ENCODE measurements at places on chromosomes 1 and 21.

DNA sequence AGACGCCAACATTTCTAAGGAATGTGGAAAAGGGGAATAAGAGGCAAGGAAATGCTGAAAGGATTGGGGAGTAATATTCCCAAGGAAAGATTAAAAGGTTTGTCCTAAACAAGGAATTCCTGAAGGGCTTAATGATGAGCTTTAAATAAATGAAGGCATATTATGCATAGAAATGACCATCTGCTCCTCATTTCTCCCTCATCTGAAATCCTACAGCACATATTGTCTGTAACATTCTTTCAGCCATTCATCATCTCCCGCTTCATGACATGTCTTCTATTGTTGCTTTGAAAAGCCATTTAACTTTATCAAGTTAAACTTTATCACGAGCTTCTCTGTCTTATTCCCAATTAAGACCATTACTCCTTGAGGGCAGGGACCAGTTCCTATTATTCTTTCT lies 608.7 kb upstream of the PLXNA2 start:
- no peak for DNase-seq

DNA sequence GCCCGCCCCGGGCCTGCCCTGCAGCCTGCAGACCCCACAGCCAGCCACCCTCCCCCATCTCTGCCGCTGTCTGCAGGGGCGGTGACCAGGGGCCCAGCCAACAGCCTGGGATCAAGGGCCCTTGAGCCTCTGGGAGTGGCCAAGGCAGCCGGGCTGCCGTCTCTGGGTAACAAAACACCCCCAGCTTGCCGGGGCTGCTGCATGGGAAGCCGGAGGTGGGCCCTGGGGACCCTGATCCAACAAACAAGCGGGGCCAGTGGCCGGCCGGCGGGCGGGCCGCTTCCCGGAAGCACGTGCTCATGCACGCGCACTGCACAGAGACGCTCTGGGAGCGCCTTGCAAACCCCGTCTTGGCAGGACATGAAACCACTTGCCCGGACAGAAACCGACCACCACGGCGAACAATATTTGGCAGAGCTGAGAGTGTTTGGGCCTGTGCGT lies 13.2 kb downstream of the MEGF6 start:
- DNase-seq: peak; percentile 29

- no peak for DNase-seq
Observed at GRCh38 chr1:162222014-162222413, 152.5 kb downstream of the NOS1AP start.

GRCh38 chr1:218658899-218659298 lies 313.8 kb downstream of the TGFB2 start:
- DNase-seq: no peak

DNA sequence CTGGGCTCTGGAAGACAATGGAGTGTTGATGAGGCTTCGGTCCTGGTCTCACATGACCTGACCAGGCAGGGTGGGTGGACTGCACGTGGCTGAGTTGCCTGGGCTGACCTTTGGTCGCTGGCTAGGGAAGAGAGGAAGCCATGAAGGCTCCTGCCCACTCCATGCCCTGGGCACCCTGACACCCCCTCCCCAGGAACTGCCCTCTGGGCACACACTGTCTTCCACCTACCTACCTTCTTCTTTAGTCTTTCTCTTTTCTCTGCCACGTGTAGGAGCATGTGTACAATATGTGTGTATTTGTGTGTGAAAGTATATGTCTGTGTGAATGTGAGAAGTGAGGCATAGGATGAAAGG lies 15.1 kb downstream of the POU3F1 start:
- DNase-seq: no peak

- DNase-seq: no peak
Observed at GRCh38 chr1:1311107-1312104, 3.0 kb downstream of the PUSL1 start.

DNA sequence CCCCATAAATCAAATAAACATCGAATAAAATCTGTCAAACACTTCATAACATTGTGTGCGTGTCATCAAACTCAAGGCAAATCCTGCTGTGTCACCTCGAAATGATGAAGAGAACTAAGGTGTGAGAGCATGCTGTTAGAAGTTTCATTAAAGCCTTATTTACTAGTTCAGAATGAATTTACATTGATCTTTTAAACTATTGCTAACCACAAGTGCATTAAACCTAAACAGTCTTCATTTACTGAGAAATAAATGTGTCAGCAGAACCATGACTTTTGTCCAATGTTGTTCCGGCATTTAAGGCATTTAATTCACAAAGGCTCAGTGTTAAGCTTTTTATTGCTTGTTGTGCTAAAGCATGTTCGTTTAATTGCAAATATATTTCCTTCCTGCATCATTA lies 474.4 kb downstream of the SETD4 start:
- DNase-seq: no peak

DNA sequence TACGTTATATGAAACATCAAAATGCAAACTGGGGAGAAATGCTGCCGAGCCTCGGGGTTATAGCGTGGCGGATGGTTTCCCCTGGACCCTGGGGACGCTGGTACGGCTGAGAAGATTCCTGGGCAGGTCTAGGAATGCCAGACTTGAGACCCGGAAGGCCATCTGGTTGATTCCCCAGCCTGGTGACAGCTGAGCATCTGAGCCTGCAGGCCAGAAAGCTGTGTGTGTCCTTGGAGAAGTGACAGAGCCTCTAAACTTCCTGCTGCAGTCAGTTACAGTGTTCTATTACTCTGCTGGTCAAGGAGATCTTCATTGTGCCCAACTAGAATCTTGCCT lies 2.3 kb downstream of the VASH2 start:
- no peak for DNase-seq

DNA sequence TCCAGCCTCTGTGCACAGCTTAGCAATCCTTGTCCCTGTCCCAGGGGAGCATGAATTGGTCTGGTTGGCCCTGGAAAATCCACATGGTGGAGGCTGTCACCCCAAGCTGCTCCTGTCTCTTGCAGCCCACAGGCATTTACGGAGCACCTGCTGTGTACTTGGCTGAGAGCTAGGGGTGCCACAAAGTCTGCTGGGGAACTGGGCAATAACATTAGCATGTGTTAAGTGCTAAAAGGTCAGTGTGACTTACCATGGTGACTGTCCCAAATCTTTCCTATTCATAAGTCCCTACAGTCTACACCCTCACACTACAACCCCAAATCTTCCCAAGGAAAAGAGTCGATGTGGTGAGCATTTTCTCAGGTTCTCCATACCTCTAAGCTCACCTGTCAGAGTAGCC lies 53.6 kb upstream of the ARTN start:
- DNase-seq: no peak

Data from mucosa of gallbladder (tissue), 1 donor.